A673 (cell line): ENCODE measurements at places on chromosomes 13 and 19. TPM values are rescaled to one million over a fixed set of nuclear protein-coding genes. Genes with fewer than 3 reads are reported as not detected.
A peak's percentile ranks its signal among the peaks of the same experiment; 100 is the strongest.

GRCh38 chr13:64765636-64766035 lies 2464.5 kb downstream of the PCDH9 start:
- no peak for DNase-seq

DNA sequence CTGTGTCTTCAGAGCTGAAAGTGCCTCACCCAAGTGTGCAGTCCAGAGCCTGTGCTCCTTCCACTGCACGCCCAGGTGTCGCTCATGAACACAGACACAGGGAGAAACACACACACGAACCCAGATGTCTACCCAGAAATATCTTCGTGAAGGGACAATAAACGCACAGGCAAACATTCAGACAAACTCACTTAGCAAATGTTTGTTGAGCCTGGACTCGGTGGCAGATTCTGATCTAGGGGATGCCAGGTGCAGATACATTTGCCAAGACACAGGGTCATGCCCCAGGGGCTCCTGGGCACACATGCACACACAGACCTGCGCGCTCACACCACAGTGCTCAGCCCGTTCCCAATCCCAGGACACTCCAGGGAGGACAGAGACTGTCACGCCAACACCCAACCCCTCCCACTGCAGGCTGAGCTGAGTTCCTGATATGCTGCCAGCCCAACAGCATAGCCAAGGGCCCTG lies 31.9 kb downstream of the SCGB2B2 start:
- DNase-seq, result no peak

DNA sequence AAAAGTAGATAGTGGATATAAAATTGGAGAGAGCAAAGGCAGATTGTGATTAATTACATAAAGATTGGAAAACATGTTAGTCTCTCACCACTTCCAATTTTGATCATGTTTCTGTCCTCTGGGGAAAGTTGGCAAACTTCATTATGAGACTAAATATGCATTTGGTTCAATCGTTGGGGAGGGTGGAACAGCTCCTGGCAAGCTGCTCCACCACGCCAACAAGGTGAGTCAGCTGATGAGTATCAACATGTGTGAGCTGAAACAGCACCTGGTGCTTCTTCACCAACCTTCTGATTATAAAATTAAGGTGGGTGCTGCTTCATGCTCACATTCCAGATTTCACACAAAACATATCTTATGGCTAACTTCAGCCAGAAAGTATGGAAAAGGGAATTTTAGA lies 1784.6 kb downstream of the SLITRK5 start:
- DNase-seq, result no peak

DNA sequence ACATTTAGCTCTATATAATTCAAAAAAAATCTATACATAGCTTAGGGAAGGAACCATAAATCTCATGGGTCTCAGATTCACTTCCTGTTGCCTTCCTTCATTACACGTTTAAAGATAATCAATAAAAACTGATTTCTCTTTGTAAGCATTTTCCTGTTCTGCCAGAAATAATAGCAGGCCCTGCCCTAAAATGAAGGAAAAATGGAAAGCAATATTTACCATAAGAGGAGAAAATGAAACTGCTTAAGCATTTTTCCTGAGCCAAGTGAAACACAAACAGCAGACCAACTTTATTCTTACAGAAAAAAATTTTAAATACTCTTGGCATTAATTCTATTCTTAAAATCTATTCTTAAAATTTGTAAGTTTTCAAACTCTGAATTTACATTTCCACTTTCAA lies 4.0 kb downstream of the LHFPL6 start:
- DNase-seq, result no peak

- no peak for DNase-seq
Observed at GRCh38 chr13:20778311-20778710, 4.5 kb upstream of the EEF1AKMT1 start.

- no peak for DNase-seq
Observed at GRCh38 chr19:50875795-50876422, 2.7 kb downstream of the KLK2 start.

DNA sequence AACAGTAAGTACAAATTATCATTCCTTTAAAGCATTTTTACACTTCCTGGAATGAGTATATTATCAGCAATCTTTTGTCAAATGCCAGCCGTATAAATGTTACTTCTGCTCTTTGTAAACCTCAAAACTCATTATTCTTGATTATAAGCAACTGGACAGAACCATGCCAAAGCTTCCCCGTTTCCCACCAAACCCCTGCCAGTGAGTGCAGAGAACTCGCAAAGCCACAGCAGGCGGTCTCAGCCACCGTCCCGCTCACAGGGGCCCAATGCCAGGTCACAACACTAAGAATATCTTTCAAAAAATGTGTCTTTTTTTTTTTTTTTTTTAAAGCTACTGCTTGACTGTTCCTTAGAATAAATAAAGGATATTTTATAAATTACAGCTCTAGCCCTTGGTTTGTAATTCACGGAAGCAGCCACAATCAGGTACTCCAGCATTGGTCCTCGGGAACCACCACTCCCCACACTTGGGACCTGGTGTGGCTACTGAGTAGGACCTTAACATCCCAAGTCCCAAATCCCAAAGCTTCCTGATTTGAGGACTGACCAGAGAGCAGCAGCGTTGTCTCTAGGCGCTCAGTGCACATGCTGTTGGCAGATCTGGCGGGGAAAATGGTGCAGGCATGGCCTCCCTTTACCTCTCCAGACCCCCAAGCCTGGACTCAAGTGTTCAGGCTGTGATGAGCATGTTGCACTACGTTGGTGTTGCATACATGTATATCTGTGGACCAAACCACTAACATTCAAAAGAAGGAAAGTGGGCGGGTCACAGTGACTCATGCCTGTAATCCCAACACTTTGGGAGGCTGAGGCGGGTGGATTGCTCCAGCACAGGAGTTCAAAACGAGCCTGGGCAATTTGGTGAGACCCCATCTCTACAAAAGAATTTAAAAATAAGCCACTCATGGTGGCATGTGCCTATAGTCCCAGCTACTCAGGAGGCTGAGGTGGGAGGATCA lies 19.0 kb downstream of the KCTD15 start:
- DNase-seq, result peak; percentile 17

- DNase-seq, result no peak
Observed at GRCh38 chr13:29284726-29285125, 310.8 kb downstream of the SLC7A1 start.

- peak; percentile 79 for DNase-seq
Observed at GRCh38 chr19:7917267-7918061, 2.7 kb upstream of the SNAPC2 start.

GRCh38 chr19:11378319-11379189 lies 4.1 kb downstream of the SWSAP1 start:
- DNase-seq, result peak; percentile 64

DNA sequence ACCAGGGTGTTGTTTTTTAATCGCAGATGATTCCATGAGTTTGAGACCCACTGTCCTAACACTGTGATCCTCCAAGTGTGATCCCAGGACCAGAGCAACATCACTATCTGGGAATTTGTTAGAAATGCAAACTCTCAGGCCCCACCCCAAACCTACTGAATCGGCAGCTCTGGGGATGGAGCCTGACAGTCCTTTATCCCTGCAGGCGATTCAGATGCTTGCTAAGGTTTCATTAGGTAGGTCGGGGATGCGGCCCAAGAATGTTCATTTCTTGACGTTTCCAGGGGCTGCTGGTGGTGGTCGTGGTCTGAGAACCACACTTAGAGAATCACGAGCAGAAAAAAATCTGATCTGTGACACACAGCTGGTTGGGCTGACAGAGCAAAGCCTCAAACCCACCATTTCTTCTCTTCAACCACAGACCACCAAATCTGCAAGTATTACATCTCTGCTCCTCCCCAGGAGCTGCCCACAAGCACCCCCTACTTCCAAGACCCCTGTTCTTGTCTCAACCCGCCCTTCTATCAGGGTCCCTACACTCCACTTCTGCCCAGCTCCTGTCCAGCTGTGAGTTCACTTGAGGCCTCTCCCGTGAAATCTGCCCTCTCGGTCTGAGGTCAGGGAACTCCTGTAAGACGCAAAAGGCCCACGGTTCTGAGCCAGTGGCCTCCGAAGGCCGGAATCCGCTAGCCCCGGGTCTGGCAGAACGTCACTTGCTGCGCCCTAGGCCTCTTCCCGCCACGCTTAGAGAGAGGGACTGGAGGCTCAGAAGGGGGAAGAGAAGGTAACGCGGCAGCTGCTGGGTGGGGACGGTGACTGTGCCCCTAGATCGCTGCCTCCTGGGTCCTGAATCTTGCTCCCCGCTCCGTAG lies 1.1 kb upstream of the FARP1 start:
- no peak for DNase-seq

DNA sequence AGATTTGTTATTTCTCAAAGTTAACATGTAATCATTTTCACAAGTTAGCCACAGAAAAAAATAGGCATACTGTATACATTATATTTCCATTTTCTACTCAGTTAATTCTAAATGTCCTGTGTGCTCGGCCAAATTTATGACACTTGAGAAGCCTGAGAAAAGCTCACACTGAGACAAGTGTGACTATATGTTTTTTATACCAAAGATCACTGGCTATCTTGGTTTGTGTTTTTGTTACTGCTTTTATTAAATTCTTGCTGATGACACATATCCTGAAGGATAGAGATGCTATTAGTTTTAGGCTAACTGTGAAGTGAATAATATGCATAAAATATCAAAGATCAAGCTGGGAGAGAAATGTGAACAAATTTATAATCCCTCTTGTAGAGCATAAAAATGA lies 49.3 kb upstream of the IL17D start:
- DNase-seq, result peak; percentile 12

DNA sequence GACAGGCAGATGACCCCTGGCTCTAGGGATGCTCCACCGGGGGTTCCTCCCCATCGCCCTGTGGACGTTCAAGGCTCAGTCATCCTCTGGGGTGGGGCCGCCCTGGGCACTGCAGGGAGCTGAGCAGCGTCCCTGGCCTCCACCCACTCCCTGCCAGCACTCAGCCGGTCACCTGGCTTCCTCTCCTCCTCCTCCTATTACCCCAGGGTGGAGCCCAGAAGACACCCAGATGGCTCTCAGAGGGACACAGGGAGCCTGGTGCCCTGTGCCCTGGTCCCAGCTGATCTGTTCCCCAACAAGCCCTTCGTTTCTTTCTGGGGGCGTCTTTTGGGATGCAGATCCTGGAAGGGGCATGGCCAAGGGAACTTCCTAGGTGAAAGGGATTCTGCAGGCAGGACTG lies 3.7 kb upstream of the MKNK2 start:
- DNase-seq, result no peak

GRCh38 chr13:48574041-48574796 lies 41.3 kb upstream of the RCBTB2 start:
- no peak for DNase-seq

DNA sequence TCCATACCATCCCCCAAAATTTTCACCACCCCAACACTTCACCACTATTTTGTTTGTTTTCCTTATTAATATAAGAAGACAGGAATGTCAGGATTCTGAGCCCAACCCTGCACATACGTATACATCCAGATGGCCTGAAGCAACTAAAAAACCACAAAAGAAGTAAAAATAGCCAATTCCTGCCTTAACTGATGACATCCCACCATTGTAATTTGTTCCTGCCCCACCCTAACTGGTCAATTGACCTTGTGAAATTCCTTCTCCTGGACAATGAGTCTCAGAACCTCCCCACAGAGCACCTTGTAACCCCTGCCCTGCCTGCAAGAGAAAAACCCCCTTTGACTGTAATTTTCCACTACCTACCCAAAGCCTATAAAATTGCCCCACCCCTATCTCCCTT lies 132.5 kb downstream of the ZNF675 start:
- no peak for DNase-seq

- DNase-seq, result no peak
Observed at GRCh38 chr13:71799324-71799723, 67.7 kb downstream of the DACH1 start.

- DNase-seq, result no peak
Observed at GRCh38 chr13:80547885-80548825, 207.2 kb upstream of the SPRY2 start.

DNA sequence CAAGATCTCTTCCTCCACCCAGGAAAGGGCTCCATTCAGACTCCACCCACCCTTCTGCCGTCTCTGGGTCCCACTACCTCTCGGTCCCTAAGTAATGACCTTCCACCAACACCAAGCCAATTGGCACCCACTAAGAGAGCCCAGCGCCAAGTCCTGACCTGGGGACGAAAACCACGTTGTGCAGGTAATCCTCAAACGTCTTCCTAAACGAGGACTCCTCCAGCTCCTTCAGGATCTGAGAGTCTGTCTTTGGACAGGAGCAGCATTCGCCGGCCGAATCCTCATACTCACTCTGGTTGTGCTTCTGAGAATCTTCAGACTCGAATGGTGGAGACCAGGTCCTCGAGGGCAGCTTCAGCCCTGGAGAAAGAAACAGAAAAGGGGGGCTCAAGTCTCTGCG lies 83.1 kb downstream of the ZNF557 start:
- peak; percentile 31 for DNase-seq

- no peak for DNase-seq
Observed at GRCh38 chr19:41871573-41872383, 5.3 kb upstream of the CD79A start.

- no peak for DNase-seq
Observed at GRCh38 chr13:34383728-34384127, 558.3 kb upstream of the NBEA start.

DNA sequence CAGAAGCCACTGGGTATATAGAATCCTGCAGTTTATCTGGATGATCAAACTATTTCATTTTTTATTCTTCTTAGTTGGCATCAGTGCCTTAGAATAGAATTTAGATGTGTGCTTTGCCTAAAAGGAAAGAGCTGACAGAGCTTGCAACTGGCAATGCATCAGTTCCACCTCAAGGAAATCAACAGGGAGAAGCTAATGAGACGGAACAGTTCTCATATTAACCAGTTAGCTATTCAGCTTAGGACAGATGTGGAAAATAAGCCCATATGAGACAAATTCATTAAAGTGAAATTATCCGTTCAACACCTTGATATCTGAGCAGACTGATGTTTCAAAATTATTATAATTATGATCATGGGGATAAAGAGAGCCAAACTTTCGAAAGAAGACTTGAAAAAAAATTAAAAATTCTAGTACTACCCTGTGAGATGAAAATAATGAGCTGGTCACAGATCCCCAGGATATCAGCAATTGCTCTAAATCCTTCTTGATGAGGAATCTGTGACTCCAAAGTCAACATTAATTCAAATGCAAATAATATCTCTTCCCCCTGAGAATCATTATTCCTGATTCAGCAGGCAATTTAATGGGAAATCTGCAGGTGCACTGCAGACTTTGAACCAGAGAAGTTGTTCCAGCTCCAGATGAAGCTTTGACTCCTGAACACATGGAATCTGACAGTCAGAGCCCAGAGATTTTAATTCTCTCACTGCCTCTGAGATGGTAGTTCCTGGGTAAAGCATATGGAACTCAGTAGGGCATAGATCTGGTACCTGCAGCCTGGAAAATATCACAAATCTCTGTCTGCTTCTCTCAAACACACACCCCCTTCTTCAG lies 486.8 kb downstream of the FOXO1 start:
- no peak for DNase-seq

The ODAD3 gene
- total RNA-seq, result 0.39 and 1.4 TPM in 2 replicates

The USHBP1 gene
- total RNA-seq, result 0.61 TPM in 1 of 2 replicates, not detected in the other

The SULT2A1 gene
- total RNA-seq, result not detected in 2 replicates

The TGFBR3L gene
- 1.4 and 1.6 TPM in 2 replicates for total RNA-seq

The CRX gene
- not detected in 2 replicates for total RNA-seq

The PRODH2 gene
- total RNA-seq, result not detected in 2 replicates

The DLEU7 gene
- not detected in 2 replicates for total RNA-seq

The IGFL2 gene
- 0.45 and 0.59 TPM in 2 replicates for total RNA-seq

The ZNF584 gene
- total RNA-seq, result 20.9 and 21.6 TPM in 2 replicates

The LRRC63 gene
- 0.74 and 0.82 TPM in 2 replicates for total RNA-seq

The S1PR2 gene
- total RNA-seq, result 8.4 and 10.0 TPM in 2 replicates

The KLK12 gene
- not detected in 2 replicates for total RNA-seq

The DCT gene
- total RNA-seq, result not detected in 2 replicates

The ICAM1 gene
- 1.7 and 2.2 TPM in 2 replicates for total RNA-seq

The PLVAP gene
- total RNA-seq, result 0.24 TPM in 1 of 2 replicates, not detected in the other

The SLC6A16 gene
- total RNA-seq, result 3.7 and 4.4 TPM in 2 replicates
